ENCODE measurements at places on chromosomes 6 and 20.

GRCh38 chr6:139635401-139636130, 261.1 kb upstream of the CITED2 start:
- no peak for DNase-seq

DNA sequence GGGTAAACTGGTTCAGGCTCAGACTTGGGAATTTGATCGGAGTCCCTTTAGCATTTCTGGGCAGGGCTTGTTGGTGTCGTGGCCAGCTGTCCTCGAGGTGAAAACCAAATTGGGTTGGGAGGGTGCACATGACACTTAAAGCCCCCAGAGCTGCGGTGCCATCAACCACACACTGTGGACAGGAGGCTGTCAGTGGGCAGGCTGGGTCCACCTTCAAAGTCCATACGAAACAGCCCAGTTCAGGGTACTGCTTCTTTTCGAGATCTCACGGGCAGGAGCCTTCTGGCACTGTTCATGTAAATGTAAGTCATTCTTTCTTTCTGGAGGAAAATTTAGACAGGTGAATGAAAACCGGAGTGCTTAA, 7.0 kb downstream of the SYNJ2 start:
- DNase-seq = no peak

DNA sequence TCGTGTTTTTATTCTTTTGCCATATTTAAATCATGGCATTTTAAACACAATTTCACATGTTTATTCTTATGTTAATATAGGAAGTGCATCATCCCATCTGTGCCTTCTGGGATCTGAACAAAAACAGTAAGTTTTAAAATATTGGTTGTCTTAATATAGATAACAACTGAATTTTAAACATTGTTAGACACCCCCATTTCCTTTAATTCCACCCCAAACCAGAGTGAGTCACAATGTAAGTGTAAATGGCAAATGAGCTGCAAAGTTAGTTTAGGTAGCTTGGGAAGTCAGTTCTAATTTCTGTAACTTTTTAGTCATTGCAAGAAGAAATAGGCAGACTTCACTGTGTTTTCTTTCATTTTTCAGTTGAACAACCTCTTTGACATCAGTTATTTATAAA, 108.0 kb downstream of the ADGRG6 start:
- no peak for DNase-seq

DNA sequence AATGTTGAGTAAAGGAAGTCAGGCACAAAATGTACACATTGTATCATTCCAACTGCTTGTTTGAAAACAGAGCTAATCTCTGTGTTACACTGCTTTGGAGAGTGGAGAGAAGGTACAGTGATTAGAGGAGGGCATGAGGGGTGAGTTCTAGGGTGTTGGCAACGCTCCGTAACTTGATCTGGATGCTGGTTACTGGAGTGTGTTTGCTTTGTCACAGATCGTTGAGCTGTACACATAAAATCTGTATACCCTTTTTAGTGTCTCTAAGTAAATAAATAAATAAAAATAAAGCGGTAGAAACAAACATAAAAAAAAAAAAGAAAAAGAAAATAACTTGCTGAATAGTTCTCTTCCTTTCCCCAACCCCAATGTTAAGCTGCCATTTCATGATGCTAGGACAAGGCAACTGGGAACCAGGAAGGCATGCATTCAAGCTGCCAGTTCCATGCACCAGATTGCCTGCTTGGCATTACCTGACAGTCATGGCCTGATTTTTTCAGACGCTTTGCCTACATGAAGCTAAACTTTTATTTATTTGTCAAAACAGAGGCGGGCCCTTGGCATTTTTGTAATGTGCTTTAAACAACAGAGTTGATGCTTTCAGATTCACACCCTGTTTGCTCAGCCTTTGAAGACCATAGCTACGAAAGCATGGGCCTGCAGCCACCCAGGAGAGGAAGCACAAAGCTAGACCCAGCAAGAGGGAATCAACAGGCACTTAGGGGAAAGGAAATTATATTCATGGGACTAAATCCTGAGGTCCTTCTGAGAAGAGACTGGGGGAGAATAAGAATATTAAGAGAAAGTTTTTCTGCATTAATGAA, 21.2 kb downstream of the TNFRSF21 start:
- DNase-seq = no peak

DNA sequence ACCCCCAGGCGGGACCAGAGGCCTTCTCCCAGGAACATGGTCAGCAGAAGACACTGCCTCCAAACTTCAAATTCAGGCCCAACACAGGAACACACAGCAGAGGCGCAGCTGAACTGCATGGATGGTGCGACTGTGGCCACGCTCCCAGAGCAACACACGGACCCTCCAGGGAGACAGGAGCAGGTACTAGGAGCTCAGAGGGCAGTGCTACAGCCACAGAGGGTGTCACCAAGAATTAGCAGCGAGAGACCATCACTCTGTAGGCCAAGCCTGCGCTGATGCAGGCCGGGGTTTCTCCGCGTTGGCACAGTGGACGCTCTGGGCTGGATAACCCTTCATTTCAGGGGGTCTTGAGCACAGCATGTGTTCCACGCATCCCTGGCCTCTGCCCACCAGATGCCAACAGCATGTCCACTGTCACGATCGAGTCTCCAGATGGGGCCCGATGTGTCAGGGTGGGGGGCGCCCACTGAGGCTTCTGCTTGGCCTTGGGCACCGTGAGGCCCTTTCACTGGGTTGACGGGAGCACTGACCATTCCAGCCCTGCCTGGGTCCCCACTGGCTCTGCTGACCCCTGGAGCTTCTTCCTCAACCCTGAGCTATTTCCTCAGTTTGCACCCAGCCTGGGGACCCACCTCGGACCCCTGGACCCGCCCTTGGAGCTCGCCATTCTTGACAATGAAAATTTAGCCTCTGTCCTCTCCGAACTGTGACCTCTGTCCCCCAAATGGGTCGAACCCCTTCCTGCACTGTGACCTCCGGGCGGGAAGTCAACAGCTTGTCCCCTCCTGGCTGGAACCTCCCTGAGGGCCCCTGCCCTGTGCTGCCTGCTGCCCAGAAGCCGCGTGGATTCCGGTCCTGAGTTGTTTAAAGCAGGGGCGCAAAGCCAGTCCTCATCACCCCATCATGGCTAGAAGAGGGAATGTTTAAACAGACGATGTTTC, 239.4 kb downstream of the DLL1 start:
- DNase-seq = no peak

- no peak for DNase-seq
These were observed 110.5 kb upstream of the SLC2A12 start for GRCh38 chr6:134162932-134163331.

GRCh38 chr20:18683839-18684238, 96.0 kb downstream of the DTD1 start:
- no peak for DNase-seq

GRCh38 chr6:53920881-53921280, 126.1 kb downstream of the LRRC1 start:
- DNase-seq = no peak

Data from activated T-cell treated with anti-CD3 and anti-CD28 coated beads for 48 hours (primary cell).